ENCODE measurements at places on chromosomes 7 and 10. TPM values are rescaled to one million over a fixed set of nuclear protein-coding genes. Genes with fewer than 3 reads are reported as not detected.
A peak's percentile ranks its signal among the peaks of the same experiment; 100 is the strongest.

- DNase-seq, result no peak
Observed at GRCh38 chr10:114332301-114333192, 71.8 kb downstream of the AFAP1L2 start.

DNA sequence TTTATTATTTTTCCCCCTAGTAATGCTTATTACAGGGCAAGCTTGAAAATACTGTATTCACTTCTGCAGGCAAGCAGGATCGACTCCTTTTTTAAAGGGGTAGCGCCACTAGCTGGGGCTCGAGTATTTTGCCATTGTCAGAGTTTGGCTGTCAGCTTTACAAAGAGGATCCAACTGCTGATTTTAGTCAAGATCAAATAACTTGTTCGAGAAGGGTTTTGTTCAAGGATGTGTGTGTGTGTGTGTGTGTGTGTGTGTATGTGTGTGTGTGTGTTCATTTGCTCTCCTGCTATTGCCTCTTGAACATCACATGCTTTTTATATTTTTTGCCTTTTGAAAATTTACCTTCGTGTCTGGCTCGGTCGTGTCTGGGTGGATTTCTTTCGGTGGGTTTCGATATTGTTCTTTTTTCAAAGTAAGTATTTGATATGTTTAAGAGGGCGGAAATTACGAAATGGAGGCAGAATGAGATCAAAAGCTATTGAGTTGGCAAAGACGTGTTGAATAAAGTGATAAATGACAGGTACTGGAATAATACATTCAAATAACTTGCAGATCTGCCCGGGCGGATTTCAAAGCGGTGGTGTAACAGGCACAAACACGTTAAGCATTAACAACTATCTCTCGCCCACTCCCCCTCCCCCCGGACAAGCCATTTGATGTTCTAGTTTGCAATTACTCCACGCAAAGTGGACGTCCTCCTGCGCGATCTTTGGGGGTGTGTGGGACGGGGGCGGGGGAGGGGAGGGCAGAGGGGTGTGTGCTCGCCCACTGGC is 1.1 kb downstream of the ARID5B start:
- peak; percentile 86 for DNase-seq

DNA sequence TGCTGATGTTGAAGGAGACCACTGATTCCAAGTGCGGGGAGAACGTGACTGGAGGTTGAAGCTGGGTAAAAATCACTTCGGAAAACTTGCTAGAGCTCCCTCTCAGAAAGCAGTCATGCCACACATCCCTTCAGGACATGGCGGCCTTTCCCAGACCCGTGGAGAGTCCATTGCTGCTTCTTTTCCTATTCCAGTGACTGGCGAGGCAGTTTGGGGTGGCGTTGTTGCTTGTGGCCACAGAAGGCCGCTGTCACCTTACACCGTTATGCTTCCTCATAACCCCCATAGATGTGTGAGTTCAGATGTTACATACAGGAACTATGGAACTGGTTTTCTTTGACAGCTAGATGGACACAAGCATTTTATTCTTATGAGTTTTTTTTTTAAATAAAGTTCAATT is 235.6 kb upstream of the POM121L12 start:
- no peak for DNase-seq

GRCh38 chr7:142331941-142332340 is 74.1 kb upstream of the PRSS58 start:
- no peak for DNase-seq

DNA sequence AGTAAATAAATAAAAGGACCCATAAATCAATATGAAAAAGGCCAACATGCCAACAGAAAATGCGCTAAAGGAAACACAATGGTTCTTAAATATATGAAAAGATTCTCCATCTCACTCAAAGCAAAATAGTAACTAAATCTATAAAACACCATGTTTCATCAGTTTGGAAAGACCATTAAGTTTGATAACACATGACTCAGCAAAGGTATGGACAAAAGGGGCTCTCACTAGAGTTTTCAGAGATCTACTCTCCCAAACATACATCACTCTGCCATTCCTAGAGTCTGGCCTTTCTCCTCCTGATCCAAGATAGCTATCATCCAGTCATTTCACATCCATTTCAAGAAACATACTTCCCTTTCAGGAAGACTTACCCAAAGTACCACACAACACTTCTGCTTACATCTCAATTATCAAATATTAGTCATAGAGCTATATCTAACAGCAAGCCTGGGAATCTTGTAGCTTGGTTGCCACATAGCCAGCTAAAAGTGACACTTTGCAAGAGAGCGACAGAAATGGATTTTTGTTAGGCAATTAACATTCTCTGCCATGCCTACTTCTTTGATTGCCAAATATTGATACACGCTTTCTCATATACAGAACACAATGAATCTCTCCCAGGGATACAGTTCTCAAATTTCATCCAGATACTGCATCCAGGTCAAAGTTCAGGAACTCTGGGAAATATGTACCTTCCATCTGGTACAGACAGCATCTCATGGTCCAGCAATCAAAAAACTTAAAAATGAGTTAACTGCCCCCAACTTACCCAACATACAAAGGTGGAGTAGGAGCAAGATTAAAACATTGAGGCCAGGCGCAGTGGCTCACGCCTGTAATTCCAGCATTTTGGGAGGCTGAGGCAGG is 28.8 kb downstream of the TOMM7 start:
- DNase-seq, result no peak

GRCh38 chr7:137110091-137110509 is 233.4 kb downstream of the PTN start:
- no peak for DNase-seq

DNA sequence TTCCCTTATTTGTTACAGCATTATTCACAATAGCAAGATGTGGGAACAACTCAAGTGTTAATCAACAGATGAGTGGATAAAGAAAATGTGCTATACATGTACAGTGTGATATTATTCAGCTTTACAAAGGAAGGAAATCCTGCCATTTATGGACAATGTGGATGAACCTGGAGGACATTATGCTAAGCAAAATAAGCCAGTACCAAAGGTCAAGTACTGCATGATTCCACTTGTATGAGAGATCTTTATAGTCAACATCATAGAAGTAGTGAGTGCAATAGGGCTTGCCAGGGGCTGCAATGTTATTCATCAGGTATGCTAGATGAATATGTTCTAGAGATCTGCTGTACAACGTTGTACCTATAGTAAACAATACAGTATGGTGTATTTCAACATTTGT is 138.5 kb upstream of the AGR3 start:
- DNase-seq, result no peak

DNA sequence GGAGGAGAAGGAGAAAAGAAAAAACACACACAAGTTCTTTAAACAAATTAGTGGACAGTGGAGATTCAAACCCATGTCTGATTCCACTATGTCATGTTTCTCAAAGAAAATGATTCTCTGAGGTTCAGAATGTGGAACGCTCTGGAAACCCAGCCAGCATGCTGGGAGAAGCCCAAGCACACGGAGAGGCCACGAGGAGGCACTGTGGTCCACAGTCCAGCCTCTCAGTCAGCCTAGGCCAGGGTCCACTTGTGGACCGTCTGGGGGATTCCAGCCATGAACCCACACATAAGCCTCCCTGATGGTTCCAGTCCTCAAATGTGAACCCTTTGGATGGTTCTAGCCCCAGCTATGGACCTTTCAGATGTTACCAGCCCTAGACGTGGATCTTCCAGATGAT is 73.4 kb downstream of the CAV1 start:
- DNase-seq, result no peak

DNA sequence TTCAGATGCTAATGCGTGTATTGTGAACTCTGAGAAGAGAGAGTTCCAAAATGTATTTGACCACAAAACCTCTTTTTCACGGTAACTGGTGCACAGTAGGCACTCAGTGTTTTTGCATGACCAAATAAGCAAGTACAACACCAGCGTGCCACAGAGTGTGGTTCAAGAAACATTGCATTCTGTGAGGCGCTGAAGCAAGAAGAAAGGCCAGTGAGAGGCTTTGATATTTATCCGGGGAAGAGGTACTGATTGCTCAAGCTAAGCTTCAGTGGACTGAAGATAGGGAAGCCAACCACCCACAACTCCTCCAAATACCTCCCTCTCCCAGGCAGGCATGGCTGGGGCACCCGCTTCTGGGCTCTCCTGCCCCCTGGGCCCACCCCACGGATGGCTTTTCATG is 611.2 kb downstream of the SDK1 start:
- DNase-seq, result no peak

- DNase-seq, result no peak
Observed at GRCh38 chr10:131116216-131116990, 195.1 kb downstream of the TCERG1L start.

DNA sequence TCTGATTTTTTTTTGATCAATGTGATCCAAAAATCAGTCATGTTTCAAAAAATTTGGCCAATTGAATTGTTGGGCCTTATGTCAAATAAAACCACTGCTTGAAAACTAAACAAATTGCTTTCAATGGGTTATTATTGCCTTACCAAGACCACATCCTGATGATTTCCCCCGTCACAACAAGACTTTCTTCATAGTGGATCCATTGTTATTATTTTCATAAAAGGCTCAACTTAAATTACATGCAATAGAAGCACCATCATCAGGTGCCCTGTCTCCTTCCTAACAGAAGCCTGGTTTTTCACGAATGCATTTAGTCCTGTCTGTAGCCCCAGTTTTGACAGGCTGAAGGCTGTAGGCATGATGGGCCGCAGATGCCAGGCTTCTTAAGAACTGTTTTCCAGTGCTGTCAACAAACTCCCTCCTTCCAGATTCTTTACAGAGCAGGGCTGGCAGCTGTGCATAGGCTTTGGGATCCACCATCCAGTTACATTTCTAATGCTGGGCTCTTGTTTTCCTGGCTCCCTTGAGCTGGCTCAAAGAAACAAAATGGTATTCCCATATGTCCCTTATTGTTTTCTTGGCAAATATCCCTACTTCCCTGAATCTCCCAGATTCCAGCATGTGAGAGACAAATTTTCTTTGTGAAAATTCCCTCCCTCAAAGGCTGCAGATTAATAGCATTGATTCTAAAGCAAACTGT is 302.0 kb downstream of the TWIST1 start:
- DNase-seq, result peak; percentile 12

DNA sequence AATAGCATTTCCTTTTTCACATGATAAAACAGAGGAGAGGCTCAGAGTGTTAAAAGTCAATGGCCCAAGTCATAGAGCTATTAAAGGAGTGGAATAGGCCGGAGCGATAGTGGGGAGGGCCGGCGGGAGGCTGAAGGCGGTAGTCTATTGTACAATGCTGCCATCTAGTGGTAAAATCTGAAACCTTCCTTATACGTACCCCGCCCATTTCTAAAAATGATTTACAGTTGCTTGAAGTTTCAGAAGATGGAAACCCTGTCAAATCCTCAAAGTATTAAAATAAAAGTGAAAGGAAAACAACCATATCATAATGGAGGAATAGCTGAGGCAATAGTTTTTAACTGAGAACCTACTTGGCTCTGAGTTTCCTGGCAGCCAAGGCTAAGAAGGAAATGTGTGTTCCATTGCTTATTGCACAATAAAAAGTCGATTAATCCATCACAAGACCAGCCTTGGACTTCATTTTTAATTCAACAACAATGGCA is 209.1 kb downstream of the CCSER2 start:
- DNase-seq, result peak; percentile 86

- DNase-seq, result peak; percentile 44
Observed at GRCh38 chr7:35802649-35803048, 1.8 kb downstream of the SEPTIN7 start.

DNA sequence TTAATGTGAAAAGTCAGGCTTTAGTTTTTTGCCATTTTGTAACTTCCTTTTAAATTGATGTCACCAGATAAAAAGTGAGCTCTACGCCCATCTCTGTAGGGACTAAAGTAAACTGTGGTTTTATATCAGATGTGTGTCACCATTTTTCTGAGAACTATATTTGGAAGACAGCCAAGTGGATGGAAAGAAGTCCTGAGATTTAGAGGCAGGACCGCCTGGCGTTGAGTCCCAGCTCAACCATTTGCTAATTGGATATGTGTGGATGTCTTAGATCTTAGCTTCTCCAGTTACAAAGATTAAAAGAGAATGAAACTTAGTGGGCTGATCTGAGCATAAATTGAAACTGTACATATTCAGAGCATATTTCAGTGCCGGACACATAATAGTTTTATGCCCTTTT is 691.6 kb upstream of the CELF2 start:
- DNase-seq, result peak; percentile 34

DNA sequence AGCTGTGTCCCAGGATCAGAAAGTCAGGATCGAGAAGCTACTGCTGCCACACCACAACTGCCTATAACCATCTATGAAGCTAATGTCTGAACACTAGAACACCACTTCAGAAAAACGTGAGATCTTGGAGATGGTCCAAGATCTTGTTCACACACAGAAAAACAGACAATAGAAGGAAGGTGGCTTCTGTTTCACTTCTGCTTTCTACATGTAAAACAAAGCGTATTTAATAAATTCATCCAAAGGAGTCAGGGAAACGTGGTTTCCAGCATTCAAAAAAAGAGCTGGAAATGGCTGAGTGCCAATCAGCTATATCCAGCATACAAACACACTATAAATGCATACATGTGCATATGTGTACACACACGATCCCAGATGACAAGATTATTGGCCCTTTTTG is 70.2 kb upstream of the CCDC71L start:
- DNase-seq, result peak; percentile 18

DNA sequence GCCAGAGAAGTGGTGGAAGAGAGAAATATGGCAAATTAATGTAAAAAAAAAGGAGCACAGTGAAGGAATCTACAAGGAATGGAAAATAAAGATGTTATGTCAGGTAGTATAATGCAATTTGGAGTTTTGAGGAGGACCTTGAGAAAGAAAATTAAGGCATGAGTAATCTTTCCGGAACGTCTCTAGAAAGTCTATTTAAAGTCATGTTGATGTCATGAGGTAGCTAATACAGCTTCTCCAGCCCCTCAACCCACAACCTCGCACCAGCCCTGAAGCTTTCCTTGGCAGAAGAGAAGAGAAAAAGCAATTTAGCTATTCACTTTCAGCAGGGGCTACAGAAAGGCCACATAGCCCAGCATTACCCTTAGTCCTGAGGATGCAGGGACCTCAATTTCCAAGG is 22.5 kb downstream of the TRDMT1 start:
- no peak for DNase-seq

GRCh38 chr7:879093-879492 is 2.7 kb downstream of the GET4 start:
- no peak for DNase-seq

- DNase-seq, result no peak
Observed at GRCh38 chr10:29532256-29532878, 102.4 kb downstream of the SVIL start.

The TUBAL3 gene
- 0.31 TPM for total RNA-seq

The GPR85 gene
- total RNA-seq, result 1.2 TPM

The C7orf33 gene
- total RNA-seq, result not detected

The SUN3 gene
- total RNA-seq, result not detected

The HOXA7 gene
- total RNA-seq, result not detected

The ASB15 gene
- total RNA-seq, result 10.8 TPM

The AKR1C1 gene
- 5.4 TPM for total RNA-seq

The UBE2H gene
- 101 TPM for total RNA-seq

The HACD1 gene
- 42.4 TPM for total RNA-seq

The SLC18A3 gene
- total RNA-seq, result 0.31 TPM

Data from tongue (tissue), 3 donors.